ENCODE measurements at places on chromosomes 4 and X.

GRCh38 chr4:77920371-77920770 lies 57.7 kb downstream of the MRPL1 start:
- DNase-seq, result no peak

- no peak for DNase-seq
These were observed 645.9 kb downstream of the PCDH7 start for GRCh38 chr4:31366041-31366440.

GRCh38 chrX:25925946-25926345 lies 212.2 kb upstream of the MAGEB18 start:
- no peak for DNase-seq

DNA sequence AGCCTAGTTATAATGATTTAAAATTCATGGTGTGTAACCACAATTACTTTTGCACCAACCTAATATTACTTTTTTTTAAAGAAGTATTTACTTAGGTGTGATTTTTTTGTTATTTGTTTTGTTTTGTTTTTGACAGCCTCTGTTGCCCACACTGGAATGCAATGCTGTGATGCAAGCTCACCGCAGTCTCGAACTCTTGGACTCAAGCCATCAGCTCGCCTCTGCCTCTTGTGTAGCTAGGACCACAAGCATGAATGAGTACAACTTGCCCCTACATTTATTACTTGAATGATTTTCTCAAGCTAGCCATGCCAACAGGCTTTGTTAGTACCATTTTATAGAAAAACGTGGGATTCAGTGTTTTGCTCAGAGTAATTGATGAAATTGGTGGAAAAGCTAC lies 488.8 kb upstream of the CPEB2 start:
- DNase-seq, result no peak

- no peak for DNase-seq
These were observed 53.7 kb downstream of the SEPSECS start for GRCh38 chr4:25106363-25107151.
